Caco-2 (cell line): ENCODE measurements at places on chromosomes 5 and 9.

GRCh38 chr5:154766558-154767281, 11.5 kb downstream of the LARP1 start:
- H3K36me3 ChIP-seq = no peaks in the 10 kb centered on the region; the same call in 1 of the 2 replicates
- H3K27me3 ChIP-seq = no peaks in the 10 kb centered on the region
- peaks cover 19% of the 10 kb centered on the region for H3K4me1 ChIP-seq
- DNase-seq = no peak

- no peaks in the 10 kb centered on the region for H3K36me3 ChIP-seq
- H3K27ac ChIP-seq = no peak overlapping the region
- no peak for DNase-seq
- H3K27me3 ChIP-seq = no peaks in the 10 kb centered on the region
- no peak overlapping the region for H3K4me3 ChIP-seq
Measured at GRCh38 chr9:96135753-96136290, 166.2 kb downstream of the HSD17B3 start.

GRCh38 chr5:90547072-90547536, 11.5 kb upstream of the ADGRV1 start:
- no peak overlapping the region for H3K4me3 ChIP-seq
- no peaks in the 10 kb centered on the region for H3K36me3 ChIP-seq
- H3K27me3 ChIP-seq = no peaks in the 10 kb centered on the region
- no peak overlapping the region for H3K27ac ChIP-seq

GRCh38 chr5:4553978-4554377, 586.2 kb upstream of the ADAMTS16 start:
- H3K27me3 ChIP-seq = no peaks in the 10 kb centered on the region
- H3K4me1 ChIP-seq = no peaks in the 10 kb centered on the region
- no peak for DNase-seq
- H3K4me3 ChIP-seq = no peak overlapping the region
- no peak overlapping the region for H3K27ac ChIP-seq
